ENCODE measurements at places on chromosomes 4 and X. TPM values are rescaled to one million over a fixed set of nuclear protein-coding genes. Genes with fewer than 3 reads are reported as not detected.

The GABRE gene
- total RNA-seq, result 0.94 TPM

The MORC4 gene
- 6.6 TPM for total RNA-seq

The OPHN1 gene
- 50.8 TPM for total RNA-seq

The UGT2B17 gene
- total RNA-seq, result not detected

The CLDN22 gene
- total RNA-seq, result not detected

The SCML2 gene
- total RNA-seq, result 15.0 TPM

GRCh38 chrX:23505531-23506303, 161.6 kb upstream of the PRDX4 start:
- no peak for DNase-seq

- peak; percentile 86 for DNase-seq
Observed at GRCh38 chr4:183905081-183905592, at the start of gene STOX2. STOX2 (plus strand) TSS chr4:183905307; CDS start chr4:183906791, 1,484 bp downstream.

- no peak for DNase-seq
Observed at GRCh38 chr4:2671267-2671895, 84.8 kb downstream of the TNIP2 start.

DNA sequence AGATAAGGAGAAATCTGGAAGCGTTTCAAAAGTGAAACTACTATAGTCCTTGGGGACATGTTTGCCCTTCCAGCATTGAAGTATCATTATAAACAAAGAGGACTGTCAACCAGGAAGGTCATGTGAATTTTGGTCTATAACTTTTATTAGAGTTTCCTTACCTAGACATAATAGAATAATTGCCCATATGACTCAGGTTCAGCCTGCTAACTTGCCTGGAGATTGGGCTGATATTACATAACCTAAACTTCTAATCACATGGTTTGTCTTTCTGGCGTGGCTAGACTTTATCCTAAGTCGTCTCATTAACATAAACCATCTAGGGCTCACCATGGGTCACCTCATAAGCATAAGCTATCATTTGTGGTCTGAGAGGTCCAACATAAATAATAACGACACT, 775.9 kb downstream of the CENPC start:
- no peak for DNase-seq

DNA sequence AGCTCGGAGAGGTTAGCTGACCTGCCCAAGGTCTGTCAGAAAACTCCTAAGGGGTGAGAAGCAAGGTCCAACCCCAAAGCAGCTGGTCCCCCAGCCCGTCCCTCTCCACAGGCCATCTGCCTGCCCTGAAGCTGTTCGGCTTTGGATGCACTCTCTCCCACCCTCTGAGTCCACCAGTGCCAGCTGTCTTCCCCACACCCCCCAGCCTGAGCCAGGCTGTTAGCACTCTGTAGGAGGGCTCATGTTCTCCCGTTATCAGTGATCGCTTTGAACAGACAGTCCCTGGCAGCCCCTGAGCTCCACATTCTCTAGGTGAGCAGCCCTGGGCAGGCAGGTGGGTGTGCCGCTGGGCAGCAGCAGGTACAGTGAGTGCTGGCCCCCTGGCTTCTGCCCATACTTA, 16.0 kb downstream of the ZNF185 start:
- no peak for DNase-seq

- no peak for DNase-seq
Observed at GRCh38 chr4:100118181-100118580, 72.1 kb downstream of the DDIT4L start.

- no peak for DNase-seq
Observed at GRCh38 chr4:40246011-40246900, 49.4 kb downstream of the RHOH start.

DNA sequence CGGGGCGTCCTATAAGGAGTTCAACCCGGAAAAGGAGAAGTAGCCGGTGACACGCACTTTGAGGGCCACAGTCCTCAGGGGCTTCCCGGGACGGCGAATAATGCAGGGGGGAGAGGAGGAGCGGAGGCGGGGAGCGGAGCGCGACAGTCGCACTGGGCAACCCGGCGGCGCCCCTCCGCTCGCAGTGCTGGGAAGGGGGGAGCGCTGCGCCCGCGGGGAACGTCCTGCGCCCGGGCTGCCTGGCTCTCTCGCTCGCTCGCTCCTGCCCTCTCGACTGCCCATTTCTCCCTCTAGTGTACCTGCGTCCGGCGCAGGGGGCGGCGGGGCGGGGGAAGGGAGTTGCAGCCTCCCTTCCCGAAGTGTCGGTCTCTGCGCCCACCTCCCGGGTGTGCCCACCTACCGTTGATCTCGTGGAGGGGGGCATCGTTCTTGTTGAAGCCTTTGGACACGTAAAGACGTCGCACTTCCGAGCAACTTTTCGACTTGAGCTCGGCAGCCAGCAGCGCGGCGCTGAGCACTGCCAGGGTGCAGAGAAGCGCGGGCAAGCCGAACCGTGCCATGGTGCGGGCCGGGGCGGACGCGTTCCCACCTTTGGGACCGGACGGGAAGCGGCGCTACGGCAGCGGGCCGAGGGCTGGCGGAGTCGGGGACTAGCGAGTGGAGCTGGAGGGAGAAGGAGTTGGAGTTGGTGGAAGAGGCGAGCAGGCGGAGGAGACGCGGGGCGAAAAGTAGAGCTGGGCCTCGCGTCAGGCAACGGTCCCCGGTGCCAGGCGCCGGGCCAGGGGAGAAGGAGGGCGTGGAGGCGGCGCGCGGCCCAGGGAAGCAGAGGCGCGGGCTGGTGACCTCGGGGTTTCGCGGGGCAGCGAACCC, 648 bp downstream of the GPC4 start:
- DNase-seq, result peak; percentile 19

GRCh38 chr4:80521438-80521837, 185.9 kb downstream of the CFAP299 start:
- no peak for DNase-seq

GRCh38 chr4:150010525-150011126, 67.6 kb upstream of the DCLK2 start:
- peak; percentile 6 for DNase-seq

GRCh38 chr4:3244002-3244401, 5.0 kb upstream of the MSANTD1 start:
- no peak for DNase-seq

- no peak for DNase-seq
Observed at GRCh38 chrX:33273535-33273934, 62.2 kb upstream of the DMD start.

GRCh38 chr4:27742816-27743215, 882.2 kb downstream of the STIM2 start:
- DNase-seq, result no peak

GRCh38 chr4:105683038-105683437, 25.5 kb downstream of the INTS12 start:
- DNase-seq, result no peak

DNA sequence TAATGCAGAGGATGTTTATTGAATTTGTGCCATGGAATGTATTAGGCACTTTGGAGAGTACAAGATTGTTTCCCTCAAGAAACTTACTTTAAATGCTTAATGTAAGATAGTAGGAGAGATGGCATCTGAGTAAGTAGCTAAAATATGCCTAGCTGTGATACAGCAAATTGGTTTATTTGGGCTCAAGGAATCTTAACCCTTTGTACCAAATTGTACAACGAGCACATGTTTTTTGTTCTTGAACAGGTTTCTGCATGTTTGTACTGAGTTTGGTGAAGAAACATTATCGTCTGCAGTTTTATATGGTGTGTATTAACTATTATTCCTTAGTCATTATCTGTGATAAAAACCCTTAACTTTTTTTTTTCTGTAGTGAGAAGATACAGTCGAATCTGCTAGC, 48.6 kb downstream of the CDS1 start:
- no peak for DNase-seq

- no peak for DNase-seq
Observed at GRCh38 chr4:156888762-156889161, 82.8 kb downstream of the PDGFC start.

DNA sequence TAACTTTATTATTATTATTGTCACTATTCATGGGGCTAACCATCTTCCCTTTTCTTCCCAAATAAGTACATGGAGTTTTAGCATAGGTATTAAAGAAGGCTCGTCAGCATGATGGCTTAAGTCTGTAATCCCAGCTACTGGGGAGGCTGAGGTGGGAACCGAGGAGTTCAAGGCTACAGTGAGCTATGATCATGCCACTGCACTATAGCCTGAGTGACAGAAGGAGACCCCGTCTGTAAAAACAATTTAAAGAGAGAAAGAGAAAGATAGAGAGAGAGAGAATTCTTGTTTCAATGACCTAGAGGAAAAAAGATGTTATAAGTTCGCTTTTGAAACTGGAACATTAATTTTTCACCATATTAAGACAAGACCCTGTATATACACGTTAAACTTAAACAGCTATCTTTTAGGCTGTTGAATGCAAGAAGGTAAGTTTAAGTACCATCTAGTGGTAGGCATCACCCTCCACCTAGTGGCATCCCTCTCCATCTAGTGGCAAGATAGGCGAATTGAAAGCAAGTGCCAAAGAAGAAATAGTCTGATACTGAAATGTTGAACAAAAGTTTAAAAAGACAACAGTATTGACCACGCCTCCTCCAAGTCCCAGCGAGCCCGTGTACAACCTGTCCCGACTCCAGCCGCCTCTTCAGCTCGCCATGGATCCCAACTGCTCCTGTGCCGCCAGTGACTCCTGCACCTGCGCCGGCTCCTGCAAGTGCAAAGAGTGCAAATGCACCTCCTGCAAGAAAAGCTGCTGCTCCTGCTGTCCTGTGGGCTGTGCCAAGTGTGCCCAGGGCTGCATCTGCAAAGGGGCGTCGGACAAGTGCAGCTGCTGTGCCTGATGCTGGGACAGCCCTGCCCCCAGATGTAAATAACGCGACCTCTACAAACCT, 26.0 kb upstream of the YTHDC1 start:
- peak; percentile 41 for DNase-seq

DNA sequence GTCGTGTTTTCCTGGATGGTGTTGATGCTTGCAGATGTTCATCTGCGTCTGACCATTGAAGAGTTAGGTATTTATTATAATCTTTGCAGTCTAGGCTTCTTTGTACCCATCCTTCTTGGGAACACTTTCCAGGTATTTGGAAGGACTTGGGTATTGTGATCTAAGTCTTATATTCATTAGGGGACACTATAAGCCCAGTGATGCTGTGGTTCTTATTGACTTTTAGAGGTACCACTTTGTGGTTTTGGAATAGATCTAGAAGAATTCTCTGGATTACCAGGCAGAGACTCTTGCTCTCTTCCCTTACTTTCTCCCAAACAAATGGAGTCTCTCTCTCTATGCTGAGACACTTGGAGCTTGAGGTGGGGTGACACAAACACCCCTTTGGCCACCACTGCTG, 41.6 kb downstream of the AFM start:
- DNase-seq, result no peak

DNA sequence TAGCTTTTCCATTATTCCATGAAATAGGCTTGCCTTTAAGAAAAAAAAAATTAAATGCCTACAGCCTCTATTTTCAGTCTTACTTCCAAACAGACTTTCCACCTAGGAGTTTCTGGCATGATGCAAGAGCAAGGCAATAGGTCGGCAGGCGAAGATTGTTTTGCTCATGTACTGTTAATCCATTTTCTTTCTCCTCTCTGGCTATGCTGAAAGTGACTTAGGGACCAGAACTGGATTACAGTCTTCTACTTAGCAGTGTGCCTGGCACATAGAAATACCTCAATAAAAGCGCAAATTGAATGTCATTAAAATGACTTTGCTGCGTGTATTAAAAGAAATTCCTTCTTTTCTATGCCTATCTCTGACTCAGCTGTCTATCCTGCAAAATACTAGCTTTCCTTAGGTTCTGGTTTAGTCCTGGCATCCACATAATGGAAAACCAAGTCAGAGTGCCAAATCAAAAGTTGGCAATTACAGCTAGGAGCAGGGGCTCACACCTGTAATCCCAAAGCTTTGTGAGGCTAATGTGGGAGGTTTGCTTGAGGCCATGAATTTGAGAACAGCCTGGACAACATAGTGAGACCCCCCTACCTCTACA, 51.9 kb downstream of the CC2D2A start:
- no peak for DNase-seq
